ENCODE measurements at places on chromosomes 7 and 10.
A peak's percentile ranks its signal among the peaks of the same experiment; 100 is the strongest.

GRCh38 chr7:85593355-85593754, 406.5 kb upstream of the SEMA3D start:
- no peak for ATAC-seq

DNA sequence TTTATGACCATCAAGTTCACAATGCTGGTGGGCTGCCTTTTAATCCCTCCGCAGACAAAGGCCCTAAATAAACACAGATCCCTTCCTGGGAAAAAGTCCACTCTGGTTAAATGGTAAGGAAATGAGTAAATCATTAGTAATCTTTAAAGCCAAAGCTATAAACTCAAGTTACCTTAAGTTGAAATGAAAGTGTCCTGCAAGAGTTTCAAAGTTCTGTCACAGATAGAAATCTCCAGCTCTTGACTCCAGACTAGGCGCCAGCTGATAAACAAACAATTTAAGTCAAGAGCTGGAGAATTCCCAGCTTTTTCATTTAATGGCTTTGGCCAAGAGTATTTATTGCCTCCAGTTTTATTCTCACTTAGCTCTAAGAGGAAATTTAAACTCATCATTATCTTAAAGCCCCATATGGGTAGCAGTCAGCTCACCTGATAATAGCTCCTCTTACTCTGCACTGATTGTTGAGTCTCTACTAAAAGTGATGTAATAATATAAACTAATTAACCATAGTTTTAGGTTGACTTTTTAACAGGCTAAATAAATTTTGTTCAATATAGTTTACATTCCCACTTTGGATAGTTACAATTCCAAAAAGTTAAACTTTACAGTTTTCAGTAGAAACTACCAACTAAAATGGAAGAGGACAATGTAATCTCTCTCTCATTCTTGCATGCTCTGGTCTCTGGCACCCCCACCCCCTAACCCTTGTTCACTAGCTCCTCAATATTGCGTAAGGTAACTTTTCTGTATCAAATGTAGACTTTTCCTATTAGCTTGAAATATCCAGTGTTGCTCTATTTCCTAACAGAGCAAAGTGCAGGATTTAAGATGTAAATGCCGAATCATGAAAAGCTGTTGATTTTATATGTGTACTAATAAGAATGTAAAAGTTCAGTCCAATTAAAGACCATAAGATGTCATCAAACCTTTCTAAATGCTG, 56.1 kb downstream of the HIBADH start:
- peak; percentile 69 for ATAC-seq

- peak; percentile 90 for ATAC-seq
Observed at GRCh38 chr7:46202379-46202778, 281.3 kb upstream of the IGFBP3 start.

DNA sequence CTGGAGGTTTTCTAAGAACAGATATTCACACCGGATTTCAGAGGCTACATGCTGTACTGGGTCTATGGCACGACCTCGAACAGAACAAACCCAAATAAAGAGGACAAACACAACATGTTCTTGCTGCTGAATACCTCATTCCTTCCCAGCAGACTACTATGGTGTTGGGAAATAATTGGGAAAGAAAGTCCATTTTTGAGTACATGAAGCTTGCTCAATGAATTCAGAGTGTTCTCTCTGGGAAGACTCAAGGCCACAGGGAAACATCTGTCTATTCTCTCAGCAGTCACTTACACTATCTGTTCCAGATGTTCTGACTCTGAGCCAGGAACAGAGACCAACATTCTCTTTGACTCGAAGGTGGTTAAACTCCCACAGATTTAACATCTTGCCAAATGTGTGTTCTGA, 30.9 kb downstream of the LAMB1 start:
- peak; percentile 41 for ATAC-seq

- ATAC-seq = no peak
Observed at GRCh38 chr10:63542835-63543575, 21.8 kb downstream of the REEP3 start.

DNA sequence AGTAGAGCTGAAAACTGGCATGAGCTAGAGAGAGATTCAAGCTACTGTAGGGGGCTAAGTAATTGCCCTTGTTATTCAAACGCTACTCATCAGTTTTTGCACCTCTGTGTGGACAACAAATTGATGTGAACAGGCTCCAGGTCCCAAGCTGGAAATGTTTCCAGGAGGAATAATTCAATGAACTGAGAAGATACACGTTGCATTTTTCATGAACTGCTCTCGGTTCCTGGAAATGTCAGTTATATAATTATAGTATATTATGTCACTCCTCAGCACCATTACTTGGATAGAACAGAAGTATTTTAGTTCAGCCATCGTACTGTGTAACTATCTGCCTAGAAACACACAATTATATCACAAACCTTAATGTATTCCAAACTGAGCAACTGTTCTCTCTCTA, 65.9 kb upstream of the A1CF start:
- no peak for ATAC-seq

Measured in SK-N-SH treated with all-trans-retinoic acid at 6 μM for 48 hours (cell line).